ENCODE measurements at places on chromosomes 13 and 19.

DNA sequence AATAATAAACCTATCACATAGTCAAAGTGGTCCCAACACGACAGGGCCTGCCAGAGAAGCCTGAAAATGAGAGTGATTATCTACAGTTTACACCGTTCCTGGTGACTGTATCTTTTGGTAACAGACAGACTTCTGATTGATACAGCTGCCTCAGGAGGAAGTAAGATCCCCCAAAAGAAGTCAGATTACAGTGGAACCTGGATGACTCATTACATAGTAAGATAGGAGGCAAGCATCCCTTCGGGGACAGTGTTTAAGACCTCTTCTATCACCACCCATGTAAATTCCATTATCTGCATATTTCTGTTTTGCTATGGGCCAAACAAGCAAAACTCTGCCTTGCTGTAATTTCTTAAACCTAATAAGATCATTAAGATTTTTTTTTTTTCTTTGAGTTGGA is 44.0 kb upstream of the FLT1 start:
- DNase-seq: no peak

GRCh38 chr13:51332566-51333361 is 6.7 kb upstream of the SERPINE3 start:
- DNase-seq: no peak

DNA sequence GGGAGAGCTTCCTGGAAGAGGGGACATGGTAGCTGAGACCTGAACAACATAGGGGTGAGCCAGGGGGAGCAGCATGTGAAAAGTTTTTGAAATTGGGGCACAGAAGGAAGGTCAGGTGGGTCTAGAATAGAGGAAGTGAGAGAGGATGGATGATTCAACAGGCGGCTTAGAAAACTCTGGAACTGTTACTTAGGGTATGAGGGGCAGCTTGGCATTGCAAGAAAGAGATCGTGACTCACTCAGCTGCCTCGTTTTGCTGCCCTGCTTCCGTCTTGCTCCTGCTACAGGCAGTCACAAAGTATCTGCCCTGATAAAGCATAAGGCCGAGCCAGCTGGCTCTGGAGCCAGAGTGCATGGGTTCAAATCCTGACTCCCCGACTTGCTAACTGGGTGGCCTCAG is 1.3 kb upstream of the CEACAM20 start:
- DNase-seq: no peak

DNA sequence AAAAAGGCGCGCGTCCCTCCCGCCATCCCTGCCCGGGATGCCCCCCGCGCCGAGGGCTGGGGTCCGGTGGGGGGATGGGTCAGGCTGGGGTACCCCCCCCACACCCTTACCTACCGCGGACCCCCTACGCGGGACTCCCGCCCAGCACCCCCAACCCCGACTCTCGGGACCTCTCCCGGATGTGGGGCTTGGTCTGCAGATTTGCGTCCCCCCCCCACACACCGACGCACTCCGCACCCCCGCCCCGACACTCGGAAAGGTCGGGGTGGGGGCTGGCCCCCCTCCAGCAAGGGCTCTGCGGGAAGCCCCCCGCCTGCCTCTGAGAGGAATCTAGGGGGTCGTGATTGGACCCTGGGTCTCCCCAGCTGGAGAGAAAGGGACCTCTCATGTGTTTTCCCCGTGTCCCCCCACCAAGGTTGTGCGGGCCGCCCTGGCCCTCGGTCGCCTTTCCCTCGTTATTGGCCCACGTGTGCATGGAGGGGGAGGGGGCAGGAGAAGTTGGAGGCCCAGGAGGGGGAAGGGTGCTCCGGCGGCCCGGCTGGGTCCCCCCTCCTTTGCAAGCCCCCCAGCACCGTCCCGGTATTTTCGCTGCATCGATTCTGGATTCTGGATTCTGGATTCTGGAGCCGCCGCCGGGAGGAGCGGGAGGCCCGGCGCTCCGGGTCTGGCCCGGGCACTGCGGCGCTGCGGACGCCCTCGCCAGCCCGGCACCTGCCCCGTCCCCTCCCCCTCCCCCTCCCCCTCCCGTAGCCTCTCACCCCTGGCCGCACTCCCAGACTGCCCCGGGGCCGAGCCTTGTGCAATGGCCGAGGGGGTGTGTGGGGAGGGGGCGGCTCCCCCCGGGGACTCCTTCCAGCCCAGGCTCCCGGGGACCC is 607 bp downstream of the NFIC start:
- peak; percentile 58 for DNase-seq

- no peak for DNase-seq
These were observed 5.5 kb upstream of the MRI1 start for GRCh38 chr19:13758795-13759194.

DNA sequence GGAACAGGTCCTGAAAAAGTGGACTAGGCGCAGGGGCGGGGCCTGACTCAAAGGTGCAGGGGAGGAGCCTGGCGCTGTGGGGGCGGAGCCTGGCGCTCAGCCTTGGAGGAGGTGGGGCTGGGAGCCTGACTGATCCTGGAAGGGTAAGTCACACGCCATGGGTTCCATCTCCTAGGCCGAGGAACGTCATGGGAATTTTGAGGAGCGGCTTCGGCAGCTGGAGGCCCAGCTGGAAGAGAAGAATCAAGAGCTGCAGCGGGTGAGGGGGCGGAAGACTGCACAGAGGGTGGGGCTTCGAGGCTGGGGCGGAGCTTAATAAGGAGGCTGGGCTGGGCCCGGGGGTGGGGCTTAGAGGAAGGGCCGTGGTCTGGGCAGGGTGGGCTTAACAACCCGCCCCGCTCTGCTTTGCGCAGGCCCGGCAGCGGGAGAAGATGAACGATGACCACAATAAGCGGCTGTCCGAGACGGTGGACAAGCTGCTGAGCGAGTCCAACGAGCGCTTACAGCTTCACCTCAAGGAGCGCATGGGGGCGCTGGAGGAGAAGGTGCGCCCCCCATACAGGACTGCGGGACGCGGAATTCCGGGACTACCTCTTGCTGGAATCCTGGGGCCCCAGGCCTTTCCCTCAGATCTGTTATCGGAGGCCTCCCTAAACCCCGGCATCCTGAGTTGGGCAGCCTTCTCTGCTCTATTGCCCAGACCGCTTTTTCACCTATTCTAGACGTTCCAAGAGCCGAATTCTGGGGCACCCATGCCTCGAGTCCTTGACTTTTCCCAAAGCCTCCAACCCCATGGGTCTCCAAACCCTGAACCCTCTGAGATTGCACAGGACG is 14.5 kb downstream of the PPFIA3 start:
- no peak for DNase-seq

DNA sequence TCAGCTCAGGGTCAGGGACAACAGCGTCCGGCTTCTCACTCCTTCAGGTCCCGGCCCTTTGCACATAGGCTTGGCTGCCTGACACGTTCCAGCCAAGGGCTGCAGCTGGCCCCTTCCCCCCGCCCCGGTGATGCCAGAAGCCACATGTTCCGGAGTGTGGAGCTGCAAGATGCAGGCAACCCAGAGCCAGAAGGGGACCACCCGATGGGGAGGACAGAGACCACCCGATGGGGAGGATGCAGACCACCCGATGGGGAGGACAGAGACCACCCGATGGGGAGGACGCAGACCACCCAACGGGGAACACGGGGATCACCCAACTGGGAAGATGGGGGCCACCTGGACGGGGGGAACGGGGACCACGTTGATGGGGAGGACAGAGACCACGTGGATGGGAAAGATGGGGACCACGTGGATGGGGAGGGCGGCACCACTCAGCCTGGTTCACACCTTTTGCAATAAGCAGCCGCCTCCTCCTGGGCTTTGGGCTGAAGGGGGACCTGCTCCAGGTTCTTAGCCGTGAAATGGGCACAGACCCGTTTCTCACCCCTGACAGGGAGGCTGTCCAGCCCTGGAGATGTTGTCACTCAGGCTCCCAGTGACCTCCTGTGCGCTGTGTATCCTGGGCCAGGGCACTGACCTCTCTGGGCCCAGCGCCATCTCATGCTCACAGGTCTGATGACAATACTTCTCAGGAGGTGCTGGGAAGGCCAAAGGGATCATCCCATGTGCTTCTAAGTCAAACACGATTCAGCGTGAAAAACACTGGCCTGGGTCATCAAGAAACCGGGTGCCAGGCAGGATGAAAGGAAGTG is 34.5 kb downstream of the C13orf46 start:
- no peak for DNase-seq

DNA sequence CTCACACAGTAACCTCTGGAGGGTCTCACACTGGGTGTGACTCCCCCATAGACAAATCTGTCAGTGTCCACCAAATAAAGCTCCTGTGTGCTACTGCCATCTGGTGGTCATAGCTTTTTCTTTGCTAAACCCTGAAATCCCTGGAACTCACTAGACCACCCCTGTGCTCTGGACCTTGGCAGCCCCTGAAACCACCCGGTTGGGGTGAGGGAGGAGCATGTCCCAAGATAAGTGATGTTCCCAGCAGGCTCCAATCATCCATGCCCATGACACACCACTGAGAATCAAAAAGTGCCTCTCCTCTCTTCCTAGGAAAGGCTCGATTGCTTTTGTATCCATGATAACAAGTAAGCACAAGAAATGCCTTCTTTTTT is 6.5 kb upstream of the HSD17B14 start:
- peak; percentile 6 for DNase-seq

Data from substantia nigra (tissue), 51 donors.